ENCODE measurements at places on chromosomes 1 and 21.
A peak's percentile ranks its signal among the peaks of the same experiment; 100 is the strongest.

GRCh38 chr1:110412576-110412975, 5.1 kb upstream of the LAMTOR5 start:
- DNase-seq, result peak; percentile 16

- no peak for DNase-seq
Observed at GRCh38 chr1:10915594-10915993, 96.9 kb upstream of the TARDBP start.

DNA sequence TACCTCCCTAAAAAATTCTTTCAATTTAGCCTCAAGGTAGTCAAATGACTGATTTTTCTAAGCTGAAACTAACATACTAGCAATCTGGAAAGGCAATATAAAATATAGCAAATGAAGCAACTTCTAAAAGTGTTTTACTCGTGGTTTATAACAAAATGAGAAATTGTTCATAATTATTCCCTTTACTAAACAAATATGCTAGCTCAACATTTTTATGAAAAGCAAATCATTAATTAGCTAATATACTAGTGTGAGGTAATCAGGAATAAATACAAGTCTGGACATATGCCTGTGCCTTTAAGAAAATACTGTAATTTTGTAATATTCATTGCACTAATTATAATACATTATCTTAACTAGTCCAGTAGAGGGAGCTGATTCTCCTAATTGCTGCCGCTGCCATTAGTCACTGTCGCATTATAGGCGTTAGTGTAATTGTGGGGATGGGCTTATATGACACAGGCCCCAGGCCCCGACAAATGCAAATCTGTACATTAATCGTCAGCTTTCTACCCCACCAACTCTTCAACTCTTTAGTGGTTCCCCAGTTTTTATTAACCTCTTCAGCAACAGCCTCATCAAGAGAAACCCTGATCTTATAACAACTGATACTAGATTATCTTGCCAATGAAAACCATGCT, 160.9 kb downstream of the GABPA start:
- DNase-seq, result peak; percentile 19

DNA sequence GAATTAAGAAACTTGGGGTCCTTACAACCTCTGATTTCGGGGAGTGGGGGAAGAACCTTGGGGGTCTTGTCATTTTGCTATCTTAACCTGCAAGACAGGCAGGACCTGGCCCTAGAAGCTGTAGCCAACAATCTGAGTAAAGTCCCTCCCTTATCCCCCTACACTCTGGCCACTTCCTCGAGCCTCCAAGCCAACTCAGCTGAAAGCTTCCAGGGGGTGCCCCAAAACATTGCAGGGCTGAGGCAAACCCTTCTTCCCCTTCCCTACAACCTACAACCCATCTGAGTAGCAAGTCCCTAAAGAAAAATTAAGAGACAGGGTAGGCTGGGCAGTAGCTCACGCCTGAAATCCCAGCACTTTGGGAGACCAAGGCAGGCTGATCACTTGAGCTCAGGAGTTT, 5.0 kb downstream of the CERS2 start:
- no peak for DNase-seq

DNA sequence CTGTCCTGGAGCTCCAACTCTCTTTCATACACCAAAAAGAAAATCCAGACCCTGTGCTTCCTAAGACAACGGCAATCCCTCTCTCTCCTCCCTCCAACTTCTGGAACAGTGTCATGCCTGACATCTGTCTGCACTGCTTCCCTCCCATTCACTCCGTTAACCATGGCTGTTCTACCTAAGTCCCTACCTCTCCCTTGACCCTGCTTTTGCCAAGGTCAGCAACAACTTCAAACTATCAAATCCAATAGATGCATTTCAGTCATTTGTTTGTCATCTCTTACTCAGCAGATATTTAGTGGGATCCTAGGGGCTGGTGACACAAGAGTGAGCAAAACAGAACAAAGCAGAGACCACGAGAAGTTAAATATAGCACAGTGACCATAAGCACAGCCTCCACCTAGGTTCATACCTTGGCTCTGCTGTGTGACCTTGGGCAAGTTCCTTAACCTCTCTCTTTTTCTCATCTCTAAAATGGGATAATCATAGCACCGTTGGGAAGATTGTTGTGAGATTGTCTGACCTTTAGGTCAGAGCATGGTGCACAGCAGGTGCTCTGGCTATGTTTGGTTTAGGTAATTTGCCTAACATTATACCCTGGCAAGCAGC, 88.9 kb downstream of the TMEM53 start:
- DNase-seq, result no peak

- no peak for DNase-seq
Observed at GRCh38 chr1:18351735-18352134, 129.0 kb upstream of the KLHDC7A start.

- no peak for DNase-seq
Observed at GRCh38 chr1:46070164-46070814, 62.1 kb downstream of the PIK3R3 start.

- no peak for DNase-seq
Observed at GRCh38 chr1:151542710-151543129, 2.6 kb downstream of the TUFT1 start.

DNA sequence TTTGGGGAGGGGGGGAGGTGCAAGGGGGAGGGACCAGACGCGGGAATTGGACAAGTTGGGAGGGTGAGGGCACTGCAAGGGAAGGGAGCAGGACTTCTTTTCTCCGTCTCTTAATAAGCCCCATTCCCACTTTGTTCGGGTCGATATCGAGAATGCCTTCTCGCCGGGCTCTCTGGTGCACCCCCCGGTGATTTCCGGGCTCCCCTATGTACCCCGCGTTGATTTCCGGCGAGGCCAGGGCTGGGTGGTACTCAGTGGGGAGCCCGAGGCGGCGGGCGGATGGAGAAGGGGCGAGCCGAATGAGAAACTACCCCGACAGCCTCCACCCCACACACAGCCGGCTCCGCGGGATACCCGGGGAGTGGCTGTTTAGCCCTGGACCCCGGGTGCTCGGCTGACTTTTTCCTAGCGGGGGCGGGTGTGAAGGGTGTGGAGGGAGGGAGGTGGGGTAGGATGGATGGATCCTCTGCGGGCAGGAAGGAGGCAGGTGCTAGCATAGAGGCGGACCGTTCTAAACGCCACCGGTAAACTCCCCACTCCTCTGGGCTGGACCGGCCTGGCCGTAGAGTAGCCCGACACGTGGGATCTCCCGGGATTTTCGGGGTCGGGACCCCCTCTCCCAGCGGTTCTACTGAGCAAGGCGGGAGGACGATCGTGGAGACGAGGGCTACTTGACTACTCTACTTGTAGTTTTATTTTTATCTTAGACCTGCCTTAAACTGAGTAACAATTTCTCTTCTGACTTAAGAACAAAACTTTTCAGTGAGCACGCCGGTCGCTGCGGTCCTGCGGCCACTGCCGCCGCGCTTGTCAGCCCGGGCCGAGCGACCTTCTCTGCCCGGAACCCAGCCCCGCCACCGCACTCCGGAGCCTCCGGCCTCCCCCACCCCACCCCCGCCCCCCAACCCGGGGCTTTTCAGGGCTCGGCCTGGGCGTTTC, 1.0 kb downstream of the RNF220 start:
- no peak for DNase-seq
